Urothelium cell line (cell line): ENCODE measurements at places on chromosomes 2 and 18.

GRCh38 chr18:49137093-49137492 is 186.3 kb upstream of the SMAD7 start:
- DNase-seq = no peak

DNA sequence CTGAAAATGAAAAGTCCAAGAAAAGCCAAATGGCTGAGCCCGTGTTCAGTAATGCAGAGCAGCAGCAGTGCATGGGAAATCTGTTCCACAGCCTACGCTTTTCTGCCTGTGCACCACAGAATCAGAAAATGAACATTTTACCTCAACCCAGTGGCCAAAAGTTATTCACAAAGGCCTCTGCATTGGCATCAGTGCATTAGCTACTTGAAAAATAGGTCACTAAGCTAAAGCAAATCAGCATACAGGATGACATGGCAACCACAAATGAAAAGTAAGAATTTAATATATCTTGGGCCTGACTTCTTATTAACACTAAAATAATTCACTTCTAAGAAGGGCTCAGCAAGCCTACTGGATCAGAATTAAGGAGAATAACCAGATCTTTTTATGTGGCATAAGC is 1145.3 kb upstream of the CHAC2 start:
- DNase-seq = no peak

DNA sequence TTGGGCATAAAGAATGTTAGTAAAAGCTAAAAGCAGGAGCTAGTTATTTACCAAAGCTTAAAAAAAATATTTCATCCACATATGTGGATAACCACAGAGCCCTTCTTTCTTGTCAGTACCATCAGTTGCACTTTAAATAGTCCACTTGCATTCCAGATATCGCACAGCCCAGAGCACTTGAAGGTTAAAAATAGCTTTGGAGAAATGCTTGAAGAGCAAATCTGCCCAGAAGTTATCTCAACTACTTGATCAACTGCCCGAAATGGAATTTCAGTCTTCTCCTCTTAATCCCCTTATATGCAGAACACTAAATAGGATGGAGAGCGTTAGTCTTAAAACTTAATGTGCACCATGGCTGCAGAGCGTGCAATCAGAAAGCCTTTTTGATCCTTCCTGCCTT is 148.3 kb downstream of the PLEKHA3 start:
- DNase-seq = no peak

DNA sequence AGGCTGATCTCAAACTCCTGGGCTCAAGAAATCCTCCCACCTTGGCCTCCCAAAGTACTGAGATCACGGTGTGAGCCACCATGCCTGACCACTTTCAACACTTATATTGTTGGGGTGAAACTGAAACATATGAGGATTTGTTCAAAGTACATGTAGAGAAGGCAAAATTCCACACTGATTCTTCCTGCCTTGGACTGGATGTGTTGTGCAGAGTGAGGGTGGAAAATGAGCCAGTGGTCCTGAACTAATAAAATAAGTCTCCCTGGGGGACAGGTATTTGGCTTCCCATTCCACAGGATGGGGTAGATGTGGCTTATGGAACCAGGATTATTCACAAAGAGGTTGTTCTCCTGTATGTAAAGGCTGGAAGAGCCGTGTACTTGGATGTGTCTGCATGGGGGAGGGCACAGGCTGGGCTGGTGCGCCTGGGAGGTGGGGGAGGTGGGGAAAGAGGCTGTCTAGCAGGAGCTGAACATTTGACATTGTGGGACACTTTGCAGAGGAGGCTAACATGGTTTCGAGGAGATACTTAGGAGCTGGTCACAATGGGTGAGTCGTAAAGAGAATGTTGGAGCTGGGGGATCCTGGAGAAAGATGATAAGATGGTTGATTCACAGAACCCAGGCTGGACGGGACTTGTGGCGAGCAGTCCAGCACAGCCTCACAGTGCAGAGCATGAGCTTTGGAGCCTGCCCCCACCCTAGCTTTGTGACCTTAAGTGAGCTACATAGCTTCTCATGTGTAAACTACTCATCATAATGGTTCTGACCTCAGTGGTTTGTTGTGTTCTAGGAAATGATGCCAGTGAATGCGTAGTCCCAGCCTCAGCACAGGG is at the start of gene TXNDC2:
Gene TXNDC2, plus strand, starts transcription at position 804 of the 835 bp plus-strand sequence. CDS start 708 bp downstream, outside the sequence.
- no peak for DNase-seq

- no peak for DNase-seq
Measured at GRCh38 chr2:20180676-20181648, 44.0 kb downstream of the SDC1 start.

- no peak for DNase-seq
Measured at GRCh38 chr2:168602379-168602778, 146.3 kb downstream of the CERS6 start.

DNA sequence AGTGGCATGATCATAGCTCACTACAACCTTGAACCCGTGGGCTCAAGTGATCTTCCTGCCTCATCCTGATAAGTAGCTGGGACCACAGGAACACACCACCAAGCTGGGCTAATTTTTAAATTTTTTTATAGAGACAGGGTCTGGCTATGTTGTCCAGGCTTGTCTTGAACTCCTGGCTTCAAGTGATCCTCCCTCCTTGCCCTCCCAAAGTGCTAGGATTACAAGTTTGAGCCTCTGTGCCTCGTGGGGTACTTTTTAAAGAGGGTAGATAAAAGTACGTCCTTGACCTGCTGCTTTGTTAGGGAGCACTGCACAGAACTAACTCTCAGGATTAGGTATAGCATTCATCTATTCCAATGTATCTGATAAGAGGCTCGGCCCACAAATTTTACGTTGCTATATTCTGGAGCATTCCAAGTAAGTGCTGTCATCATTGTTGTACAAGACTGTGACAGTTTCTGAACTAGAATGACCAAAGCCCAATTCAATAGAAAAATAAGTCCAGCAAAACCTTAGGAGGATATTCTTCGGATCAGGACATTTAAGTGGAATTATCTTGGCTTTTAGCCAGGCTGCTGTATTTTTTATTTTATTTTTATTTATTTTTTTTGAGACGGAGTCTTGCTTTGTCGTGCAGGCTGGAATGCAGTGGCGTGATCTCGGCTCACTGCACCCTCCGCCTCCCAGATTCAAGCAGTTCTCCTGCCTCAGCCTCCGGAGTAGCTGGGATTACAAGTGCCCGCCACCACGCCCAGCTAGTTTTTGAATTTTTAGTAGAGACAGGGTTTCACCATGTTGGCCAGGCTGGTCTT is 4.1 kb downstream of the MTCL1 start:
- DNase-seq = no peak

DNA sequence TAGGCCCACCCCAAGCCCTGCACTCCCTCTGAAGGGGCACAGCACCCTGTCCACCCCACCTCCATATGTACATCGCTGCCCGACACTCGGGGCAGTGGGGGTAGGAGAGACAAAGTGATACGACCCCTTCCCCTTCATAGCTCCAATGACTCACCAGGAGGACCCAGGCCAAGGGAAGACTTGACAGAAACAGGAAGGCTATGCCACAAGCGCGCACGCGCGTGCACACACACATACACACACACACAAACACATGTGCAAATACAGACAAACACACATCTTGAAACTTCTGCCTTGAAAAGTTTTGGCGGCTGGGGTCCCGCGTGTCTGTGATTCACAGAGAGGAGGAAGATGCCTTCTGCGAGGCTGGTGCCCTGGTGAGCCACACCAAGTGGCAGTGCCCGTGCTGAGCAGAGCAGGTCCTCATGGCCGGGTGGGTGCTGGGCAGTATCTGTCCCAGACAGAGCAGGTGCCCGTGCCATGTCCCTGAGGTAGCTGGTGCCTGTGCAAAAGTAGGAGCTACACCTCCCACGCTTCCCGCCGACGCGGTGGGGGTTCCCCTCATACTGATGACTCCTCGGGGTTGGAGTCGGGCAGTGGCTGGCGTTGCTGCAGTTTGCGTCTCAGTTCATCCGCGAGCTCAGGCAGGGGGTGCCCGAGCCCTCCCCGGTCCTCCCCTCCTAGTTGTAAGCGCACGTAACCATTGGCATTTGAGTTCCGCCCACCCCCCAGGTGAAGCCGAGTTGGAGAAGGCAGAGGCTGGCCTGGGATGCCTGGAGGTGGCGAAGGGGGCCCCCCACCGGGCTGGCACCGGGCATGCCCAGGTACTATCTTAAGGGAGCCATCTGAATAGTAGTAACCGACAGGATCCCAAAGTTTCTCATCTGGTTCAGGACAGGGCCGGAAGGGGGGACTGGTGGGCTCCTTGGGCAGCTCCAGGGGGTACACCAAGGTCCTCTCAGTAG is 2.5 kb upstream of the ANKRD39 start:
- DNase-seq = no peak

GRCh38 chr2:33644215-33644614 is 45.1 kb upstream of the FAM98A start:
- no peak for DNase-seq

GRCh38 chr18:63054901-63055584 is 264.5 kb downstream of the BCL2 start:
- no peak for DNase-seq

DNA sequence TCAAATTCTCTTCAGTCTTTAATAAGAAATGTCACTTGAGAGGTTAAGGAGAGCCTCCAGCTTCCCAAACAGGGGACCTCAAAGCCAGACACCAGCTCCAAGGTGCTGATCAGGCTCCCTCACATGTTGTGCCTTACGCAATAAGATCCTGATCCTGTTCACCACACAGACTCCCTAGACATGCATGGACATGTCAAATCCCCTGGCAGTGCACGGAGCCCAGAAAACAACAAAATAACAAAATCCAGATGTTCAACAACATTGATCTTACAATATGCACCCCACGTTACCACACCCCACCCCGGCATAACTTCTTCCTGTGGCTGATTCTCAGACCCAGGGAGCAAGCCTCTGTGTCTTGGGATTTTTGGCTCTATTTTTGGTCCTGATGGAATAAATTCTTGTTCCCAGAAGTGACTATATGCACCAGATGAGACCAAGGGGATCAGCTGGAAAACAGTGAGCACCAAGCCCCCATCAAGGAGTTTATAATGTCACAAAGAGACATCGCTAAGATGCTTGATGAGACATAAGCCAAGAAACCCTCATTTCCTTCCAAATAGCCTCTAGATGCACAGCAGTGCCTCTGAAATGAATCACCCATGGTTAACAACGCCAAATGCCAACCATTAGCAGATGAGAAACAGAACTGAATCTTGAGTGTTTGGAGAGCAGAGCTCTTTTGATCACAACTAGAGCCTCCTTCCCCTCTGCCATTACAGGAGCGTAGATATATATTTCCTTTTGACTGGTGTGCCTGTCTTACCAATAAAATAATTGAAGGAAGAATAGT is 198.2 kb downstream of the PRKCE start:
- DNase-seq = no peak

DNA sequence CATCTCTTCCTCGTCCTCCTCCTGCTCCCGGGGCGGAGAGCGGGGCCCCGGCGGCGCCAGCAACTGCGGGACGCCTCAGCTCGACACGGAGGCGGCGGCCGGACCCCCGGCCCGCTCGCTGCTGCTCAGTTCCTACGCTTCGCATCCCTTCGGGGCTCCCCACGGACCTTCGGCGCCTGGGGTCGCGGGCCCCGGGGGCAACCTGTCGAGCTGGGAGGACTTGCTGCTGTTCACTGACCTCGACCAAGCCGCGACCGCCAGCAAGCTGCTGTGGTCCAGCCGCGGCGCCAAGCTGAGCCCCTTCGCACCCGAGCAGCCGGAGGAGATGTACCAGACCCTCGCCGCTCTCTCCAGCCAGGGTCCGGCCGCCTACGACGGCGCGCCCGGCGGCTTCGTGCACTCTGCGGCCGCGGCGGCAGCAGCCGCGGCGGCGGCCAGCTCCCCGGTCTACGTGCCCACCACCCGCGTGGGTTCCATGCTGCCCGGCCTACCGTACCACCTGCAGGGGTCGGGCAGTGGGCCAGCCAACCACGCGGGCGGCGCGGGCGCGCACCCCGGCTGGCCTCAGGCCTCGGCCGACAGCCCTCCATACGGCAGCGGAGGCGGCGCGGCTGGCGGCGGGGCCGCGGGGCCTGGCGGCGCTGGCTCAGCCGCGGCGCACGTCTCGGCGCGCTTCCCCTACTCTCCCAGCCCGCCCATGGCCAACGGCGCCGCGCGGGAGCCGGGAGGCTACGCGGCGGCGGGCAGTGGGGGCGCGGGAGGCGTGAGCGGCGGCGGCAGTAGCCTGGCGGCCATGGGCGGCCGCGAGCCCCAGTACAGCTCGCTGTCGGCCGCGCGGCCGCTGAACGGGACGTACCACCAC is 2.1 kb downstream of the GATA6 start:
- no peak for DNase-seq

DNA sequence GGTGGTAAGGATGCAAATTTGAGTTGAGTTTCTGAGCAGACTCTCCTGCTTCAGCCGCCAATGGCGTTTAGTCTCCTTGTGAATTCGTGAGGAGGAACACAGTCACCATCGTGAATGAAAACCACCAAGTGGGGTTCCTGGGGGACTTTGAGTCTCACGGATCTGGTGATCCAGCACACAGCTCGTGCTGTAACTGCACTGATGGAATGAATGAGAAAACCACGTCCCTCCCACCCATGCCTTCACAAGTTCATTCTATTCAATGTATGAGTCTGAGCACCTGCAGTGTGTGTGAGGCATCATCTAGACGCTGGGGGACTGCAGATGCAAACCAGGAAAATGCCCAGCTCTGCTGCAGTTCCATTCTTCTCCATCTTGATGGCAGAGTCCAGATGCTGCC is 127.9 kb downstream of the PIEZO2 start:
- DNase-seq = no peak

GRCh38 chr2:175414882-175415487 is 233.5 kb upstream of the ATP5MC3 start:
- peak; percentile 64 for DNase-seq

GRCh38 chr2:134917888-134918525 is 615 bp upstream of the CCNT2 start:
- no peak for DNase-seq

DNA sequence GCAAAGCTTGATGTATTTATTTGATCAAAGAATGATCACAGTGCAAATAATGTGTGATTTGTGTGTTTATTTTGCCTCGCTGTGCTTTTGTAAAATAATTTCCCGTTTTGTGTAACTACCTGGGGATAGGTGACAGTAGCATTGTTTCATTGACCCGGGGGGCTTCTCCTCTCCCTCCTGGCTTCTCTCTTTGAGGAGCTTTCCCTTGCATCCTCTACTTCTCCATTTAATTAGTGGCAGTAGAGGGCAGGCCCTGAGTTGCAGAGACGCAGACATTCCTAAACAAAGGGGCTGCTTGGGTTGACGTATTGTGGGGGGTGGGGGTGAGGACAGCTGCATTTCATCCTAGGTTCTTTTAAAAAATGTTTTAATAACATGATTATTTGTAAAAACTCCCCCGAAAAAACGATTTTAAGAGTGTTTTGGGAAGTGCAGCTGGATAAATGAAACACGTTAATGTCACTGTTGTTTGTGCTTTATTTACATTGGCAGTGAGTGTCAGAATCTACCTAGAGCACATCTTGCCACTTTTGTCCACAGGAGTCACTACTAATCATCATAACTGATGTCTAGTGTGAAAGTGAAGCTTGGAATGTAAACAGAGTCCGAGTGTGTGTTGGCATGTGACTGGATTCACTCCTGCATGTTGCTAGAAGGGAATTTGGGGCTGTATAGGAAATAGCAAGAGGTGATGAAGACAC is 2.2 kb downstream of the NEDD4L start:
- no peak for DNase-seq

GRCh38 chr2:126038861-126039260 is 617.1 kb upstream of the GYPC start:
- DNase-seq = no peak

- DNase-seq = no peak
Measured at GRCh38 chr2:54589340-54590215, 133.5 kb downstream of the SPTBN1 start.

- DNase-seq = no peak
Measured at GRCh38 chr18:47909484-47909883, 21.0 kb downstream of the SMAD2 start.

- no peak for DNase-seq
Measured at GRCh38 chr18:7065736-7066135, 51.9 kb downstream of the LAMA1 start.
